ENCODE measurements at places on chromosomes 2 and 18.
A peak's percentile ranks its signal among the peaks of the same experiment; 100 is the strongest.

- DNase-seq: no peak
These were observed 11.9 kb upstream of the CCNT2 start for GRCh38 chr2:134906726-134907125.

DNA sequence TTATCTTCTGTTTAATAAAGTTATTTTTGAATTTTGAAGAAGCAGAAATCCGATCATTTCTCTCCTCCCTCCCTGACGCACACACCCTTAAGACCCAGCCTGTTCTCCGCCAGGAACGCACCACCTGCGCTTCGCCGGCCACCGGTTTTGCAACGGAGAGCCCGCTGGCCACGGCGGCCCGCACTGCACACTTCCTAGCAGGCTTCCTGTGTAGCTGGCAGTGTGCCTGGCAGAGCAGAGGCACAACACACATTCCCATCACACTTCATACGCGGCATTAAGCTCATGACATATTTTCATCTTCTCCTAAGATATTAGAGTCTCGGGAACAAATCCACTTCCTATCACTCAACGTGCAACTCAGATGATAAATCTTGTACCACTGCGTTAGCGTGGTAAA lies 148.0 kb downstream of the HDAC4 start:
- DNase-seq: no peak

- DNase-seq: no peak
These were observed 29.7 kb upstream of the ALLC start for GRCh38 chr2:3628241-3628679.

GRCh38 chr18:61965311-61965710 lies 72.5 kb upstream of the RNF152 start:
- no peak for DNase-seq

DNA sequence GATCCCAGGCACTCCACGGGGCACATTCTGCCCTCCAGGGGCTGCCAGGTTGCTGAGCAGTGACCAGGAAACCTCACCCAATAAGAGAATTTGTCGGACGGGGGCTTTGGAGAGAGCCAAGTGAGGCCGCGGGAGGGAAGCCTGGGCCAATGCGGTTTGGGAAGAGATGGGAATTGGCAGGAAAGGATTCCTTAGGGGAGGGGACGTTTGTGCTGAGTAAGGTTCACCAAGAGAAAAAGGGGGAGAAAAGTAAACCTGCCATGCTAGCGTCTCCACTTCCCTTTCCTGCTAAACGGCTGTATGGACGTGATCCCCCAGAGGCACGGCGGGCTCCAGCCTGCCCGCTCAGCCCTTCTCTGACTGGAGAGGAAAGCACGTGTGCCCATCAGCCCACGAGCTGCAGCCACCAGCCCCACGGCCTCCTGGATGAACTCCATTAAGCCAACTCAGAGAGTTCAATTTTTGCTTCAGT lies 194.4 kb upstream of the ID2 start:
- DNase-seq: no peak

- no peak for DNase-seq
These were observed 33.0 kb downstream of the SDC1 start for GRCh38 chr2:20191714-20192569.

- no peak for DNase-seq
These were observed 166.5 kb downstream of the CERS6 start for GRCh38 chr2:168622559-168622958.

GRCh38 chr18:57333940-57334339 lies 18.4 kb upstream of the ST8SIA3 start:
- DNase-seq: no peak

DNA sequence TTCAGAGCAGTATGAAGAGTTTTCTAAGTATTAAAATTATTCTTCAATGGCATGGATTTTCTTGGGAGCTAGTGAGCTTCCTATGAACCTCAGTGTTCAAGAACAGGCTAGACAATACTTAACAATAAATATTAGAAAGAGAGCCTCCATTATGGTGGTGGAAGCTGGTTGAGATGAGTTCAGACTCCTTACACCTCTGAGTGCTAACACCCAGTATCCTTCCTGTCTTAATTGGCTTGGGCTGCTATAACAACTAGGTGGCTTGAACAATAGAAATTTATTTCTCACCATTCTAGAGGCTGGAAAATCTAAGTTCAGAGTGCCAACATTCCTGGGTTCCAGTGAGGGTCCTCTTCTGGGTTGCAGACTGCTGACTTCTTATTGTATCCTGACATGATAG lies 369.4 kb upstream of the HNRNPA3 start:
- no peak for DNase-seq

- no peak for DNase-seq
These were observed 115.5 kb upstream of the SP3 start for GRCh38 chr2:174080672-174081121.

DNA sequence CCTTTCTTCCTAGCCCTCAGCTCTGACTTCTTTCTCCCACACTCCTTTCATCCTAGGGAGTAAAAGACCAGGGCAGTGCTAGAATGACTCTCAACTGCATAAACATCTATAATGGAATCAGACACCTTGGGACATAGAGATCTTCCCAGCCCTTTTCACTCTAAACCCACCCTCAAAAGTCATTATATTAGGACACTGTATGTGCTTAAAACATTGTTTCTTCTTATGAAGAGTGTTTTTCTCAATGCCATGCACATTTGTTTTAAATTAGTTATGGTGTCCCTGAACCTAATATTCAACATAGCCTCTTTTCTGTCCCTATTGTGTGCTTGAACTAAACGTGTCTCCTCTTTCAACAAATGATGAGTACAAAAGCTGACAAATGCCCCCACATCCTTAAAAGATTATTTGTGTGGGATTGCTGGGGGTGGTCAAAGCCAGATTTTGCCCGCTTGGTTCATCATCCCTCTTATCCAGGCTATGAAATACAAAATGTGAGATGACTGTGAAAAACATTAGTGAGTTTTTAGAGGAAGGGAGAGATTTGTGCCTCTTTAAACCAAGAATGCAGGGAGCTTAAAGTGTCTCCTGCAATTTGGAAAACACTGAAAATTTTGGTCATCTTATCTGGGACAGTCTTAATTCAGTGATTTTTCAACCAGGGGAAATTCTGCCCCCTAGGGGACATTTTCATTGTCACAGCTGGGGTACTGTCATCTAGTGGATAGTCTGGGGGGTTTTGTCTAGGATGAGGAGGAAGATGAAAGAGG lies 29.0 kb downstream of the SERPINB5 start:
- DNase-seq: no peak

- peak; percentile 47 for DNase-seq
These were observed 18.1 kb downstream of the LPIN2 start for GRCh38 chr18:2994603-2995432.

GRCh38 chr18:67432806-67433205 lies 83.7 kb downstream of the DSEL start:
- DNase-seq: no peak

DNA sequence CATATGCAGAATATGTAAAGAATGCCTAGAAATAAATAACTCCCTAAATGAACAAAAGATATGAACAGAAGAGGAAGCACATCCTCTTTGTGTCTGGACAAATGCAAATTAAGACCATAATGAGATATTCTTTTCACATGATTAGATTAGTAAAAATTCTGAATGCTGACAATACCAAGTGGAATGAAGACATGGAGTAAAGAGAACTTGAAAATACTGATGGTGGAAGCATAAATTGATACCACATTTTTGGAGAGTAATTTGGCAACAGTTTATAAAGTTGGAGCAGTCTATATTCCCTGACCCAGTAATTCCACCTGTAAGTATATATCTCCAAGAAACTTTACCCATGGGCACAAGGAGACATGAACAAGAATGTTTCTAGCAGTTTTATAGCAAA lies 130.0 kb downstream of the CAPN13 start:
- DNase-seq: no peak

DNA sequence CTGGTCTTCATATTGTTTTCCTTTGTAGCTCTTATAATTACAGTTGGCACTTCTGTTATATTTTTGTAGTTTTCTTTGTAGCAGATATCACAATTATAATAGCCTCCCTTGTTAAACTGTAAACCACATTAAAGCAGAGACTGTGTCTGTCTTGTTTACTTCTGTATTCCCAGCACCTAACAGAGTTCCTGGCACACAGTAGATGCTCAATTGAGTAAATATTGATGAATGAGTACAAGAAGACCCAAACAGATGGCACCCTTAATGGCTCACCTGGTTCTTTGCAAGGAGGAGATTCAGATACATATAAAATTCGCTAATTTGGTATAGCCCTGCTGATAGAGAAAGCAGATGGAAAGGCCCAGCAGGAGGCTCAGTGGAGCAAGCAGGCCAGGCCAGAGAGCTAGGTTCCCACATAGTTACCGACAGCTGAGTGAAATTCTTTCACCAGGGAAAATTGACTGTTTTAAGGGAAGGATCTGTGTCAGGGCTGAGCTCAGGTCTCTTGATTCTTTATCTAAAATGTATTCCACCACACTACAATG lies 120.1 kb downstream of the NUP35 start:
- no peak for DNase-seq

- DNase-seq: no peak
These were observed 33.0 kb downstream of the RAB1A start for GRCh38 chr2:65096948-65097347.

- DNase-seq: no peak
These were observed 2.3 kb upstream of the INO80D start for GRCh38 chr2:206088248-206088647.

GRCh38 chr2:234993541-234993981 lies 41.7 kb downstream of the SH3BP4 start:
- DNase-seq: no peak

- no peak for DNase-seq
These were observed 17.1 kb downstream of the RNF144A start for GRCh38 chr2:6934345-6934744.

GRCh38 chr2:79670198-79670597 lies 157.3 kb downstream of the CTNNA2 start:
- no peak for DNase-seq

- no peak for DNase-seq
These were observed 316.9 kb upstream of the LRRTM4 start for GRCh38 chr2:77839102-77839501.

- DNase-seq: no peak
These were observed 34.8 kb downstream of the SMAD2 start for GRCh38 chr18:47895565-47896250.

DNA sequence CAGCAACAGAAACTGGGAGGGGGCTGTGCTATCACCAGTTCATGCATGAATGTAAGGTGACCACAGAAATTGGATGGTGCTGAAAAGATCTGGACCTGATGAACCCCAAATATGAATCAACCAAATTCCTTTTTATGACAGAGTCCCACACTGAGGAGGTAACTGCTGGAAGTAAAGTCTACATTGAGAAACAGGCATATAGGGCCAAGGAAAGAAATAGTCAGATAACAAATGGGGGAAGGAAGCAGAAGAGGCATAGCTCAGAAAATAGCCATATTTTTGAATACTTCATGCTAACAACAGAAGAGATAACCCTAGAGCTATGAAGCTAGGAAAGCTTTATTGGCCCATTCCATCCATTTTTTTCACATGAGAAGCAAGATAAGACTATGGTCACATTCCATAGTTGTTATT lies 25.8 kb downstream of the ZC3H6 start:
- no peak for DNase-seq

DNA sequence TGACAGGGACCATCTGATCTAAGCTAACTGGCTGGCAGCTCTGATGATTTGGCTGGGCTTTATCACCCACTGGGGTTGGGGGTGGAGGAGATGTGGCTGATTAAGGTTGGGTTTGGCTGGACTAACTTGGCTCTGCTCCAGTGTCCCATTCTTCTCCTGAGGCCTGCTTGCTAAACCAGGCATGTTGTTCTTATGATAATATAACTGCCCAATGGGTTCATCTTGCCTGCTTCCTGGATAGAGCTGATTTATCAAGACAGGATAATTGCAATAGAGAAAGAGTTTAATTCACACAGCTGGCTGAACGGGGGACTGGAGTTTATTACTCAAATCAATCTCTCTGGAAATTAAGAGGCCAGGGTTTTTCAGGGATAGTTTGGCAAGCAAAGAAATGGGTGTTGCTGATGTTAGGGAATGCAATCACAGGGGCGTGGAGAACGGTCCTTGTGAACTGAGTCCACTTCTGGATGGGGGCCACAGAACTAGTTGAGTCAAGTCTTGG lies 150.4 kb downstream of the PTH2R start:
- DNase-seq: no peak

DNA sequence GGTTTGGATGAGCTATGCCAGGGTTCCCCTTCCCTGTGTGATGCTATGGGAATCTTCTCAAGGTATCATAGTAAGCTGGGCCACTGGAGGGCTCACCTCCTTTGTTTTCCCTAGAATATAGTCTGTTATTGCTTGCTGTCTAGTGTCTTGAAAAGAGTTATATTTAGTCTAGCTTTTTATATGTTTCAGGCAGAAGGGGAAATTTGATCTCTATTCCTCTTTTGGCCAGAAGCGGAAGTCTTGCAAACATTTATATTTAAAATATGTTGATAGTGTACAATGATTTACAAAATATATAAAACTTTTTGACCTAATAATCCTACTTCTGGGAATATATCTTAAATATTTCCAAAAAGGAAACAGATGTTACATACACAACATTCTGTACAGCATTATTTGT lies 260.7 kb downstream of the FHOD3 start:
- DNase-seq: no peak

DNA sequence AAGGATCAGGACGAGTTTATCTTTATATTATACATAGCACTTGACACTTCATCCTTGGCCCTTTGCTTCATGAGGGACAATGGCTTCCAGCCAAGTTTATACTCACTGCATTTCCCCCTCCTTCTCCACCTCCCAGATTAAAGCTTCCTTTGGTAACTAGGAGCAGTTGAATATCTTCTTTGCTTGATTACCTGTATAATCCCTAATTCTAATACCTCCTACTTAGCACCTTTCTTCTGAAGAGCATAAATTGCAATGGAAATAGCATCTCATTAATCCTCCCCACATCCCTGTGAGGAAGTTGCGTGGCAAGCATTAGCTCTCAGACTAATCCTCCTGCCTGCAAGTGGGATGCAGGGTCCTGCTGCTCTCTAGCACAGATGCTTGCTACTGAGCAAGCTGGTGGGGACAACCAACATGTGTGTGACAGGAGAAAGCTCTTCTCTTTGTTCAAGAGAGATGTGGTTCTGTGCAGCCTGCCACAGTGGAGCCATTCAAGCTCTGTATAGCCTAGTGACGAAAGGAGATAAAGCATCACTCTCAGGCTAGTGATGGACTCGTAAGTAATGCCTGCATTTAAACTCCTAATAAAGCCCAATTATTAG lies 19.1 kb downstream of the KLHL14 start:
- no peak for DNase-seq

GRCh38 chr18:24189007-24189528 lies 50.2 kb downstream of the CABYR start:
- DNase-seq: no peak

DNA sequence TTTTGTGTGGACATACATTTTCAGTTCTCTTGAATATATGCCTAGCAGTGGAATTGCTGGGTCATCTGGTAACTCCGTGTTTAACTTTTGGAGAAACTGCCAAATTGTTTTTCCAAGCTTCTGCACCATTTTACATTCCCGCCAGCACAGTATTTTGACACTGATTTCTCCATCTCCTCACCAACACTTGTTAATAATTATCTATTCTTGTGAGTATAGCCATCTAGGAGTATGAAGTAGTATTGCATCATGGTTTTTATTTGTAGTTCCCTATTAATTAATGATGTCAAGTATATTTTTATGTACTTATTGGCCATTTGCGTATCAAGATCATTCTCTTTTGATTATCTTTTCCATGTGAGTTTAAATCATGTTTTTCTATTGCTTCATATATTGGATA lies 17.9 kb upstream of the AOX1 start:
- no peak for DNase-seq

GRCh38 chr2:162928356-162928755 lies 89.8 kb upstream of the KCNH7 start:
- no peak for DNase-seq

- DNase-seq: peak; percentile 34
These were observed 1.5 kb downstream of the EPAS1 start for GRCh38 chr2:46298522-46299353.

All from activated B cell treated with CpG ODN at 0.5 μM for 24 hours (primary cell).